ENCODE measurements at places on chromosomes 12 and 14.

DNA sequence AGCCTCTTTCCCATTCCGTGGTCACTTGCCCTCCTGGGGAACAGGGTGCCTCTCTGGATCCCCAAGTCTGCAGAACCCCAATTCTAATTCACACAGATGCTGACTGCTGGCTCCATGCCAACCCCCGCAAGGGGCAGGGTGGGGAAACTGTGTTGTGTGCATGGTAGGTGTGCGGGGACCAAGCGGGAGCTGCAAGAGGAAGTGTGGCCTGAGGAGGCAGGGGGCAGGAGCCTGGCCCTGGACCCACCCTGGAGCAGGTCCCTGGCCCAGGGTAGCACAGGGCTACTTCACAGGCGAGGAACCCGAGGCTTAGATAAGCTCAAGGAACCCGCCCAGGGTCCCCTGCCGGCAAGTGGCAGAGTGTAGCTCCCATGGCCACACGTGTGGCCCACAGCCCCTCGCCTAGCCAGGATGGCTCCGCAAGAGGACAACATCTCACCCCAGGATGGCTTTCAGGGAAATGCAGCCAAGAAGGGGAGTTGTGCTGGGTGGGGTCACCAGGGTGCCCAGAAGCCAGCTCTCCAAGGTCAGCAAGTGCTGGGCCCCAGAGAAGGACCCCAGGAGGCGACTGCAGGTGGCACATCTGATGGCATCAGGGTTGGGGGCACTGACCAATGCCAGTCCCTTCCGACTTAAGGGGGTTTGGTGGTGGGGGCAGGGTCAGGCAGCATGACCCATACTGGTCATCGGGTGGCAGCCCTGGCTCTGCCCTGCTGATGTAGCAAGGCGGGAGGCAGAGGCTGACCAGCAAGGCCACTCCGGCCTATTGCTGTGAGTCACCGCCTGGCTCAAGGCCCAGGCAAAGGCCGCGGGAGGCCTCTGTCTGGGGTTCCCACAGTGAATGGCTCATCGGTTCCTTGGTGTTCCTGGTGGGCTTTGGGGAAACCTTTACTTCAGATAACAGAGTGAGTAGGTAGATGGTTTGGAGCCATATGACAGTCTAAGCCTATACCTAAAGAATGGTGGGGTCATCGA lies 37.3 kb upstream of the EML1 start:
- DNase-seq = no peak

DNA sequence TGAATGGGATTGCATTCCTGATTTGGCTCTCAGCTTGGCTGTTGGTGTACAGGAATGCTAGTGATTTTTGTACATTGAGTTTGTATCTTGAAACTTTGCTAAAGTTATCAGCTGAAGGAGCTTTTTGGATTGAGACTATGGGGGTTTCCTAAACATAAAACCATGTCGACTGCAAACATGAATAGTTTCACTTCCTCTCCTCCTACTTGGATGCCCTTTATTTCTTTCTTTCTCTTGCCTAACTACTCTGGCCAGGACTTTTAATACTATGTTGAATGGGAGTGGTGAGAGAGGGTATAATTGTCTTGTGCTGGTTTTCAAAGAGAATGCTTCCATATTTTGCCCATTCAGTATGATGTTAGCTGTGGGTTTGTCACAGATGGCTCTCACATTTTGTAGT lies 141.5 kb downstream of the CEP83 start:
- no peak for DNase-seq

- no peak for DNase-seq
Measured at GRCh38 chr14:105255021-105255507, 6.7 kb downstream of the BTBD6 start.

DNA sequence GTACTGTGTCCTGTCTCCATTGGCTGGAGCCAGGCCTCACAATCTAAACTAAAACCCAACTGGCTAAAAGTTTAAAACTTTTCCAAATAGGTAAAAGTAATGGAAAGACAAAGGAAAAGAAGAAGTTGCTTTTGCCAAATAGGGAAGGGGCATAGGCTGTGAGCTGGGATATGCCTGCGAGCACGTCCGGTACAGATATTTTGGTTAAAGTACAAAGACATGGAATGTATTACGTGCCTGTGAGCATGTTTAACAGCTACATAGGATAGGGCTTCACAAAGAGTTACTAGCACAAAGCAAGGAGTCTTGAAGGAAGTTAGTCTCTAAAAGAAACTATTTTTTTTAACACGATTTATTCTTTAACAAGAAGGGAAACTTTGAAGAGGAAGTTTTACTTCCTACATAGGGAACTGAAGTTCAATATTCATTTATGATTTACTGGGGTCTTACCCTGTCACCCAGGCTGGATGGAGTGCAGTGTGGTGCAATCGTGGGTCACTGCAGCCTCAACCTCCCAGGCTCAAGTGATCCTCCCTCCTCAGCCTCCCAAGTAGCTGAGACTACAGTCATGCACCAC lies 41.9 kb upstream of the INF2 start:
- no peak for DNase-seq

DNA sequence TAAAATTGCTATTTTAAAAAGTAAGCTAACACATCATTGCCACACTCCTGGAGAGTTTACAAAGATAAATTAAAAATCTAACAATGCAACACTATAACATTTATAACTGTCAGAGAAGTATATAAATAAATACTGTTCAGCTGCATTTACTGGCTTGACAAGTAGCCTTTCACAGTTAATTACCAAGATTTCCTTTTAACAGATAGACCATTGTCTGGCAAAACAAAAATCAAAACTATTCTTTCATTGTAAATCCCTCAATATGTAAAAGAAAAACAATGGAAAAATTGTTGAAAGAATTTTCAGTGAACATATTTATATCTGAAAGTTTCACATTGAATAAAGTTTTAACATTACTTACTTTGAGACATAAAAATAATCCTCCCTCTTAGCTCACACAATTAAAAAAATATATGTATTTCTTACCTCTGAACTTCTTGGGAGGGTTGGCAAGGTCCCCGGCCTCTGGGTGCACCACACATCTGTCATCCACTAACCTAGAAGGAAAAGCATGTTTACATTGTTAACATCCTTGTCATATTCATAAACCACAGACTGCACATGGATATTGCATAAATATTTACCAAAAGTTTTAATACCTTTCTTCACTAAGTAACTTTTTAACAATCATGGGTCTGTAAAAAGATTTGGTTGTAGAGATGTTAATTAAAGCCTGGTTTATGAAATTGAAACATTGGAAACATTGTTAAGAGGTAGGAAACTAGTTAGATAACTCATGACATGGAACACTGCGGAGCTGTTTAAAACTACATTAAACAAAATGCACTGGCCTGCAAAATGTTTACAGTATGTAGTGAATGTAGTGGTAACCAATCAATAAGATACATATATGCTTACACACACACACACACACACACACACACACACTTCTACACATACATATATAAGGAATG lies 43.0 kb downstream of the ITPR2 start:
- DNase-seq = no peak

DNA sequence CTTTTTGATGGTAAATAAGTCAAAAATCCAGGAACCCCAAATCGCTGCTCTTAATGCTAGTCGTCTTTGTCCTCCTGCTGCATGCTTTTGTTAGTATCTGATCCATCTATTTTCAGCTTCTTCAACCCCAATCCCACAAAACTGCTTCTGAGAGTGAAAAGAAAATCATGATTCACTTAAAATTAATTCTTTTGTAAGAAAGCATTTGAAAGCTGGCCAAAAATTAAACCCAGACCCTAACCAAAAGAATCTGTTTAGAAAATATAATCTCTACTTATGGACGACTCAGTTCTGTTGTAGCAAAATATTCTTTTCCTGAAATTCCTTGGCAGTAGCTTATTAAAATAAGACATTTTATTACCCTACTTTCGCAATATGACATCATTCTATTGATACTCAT lies 443.6 kb upstream of the SYT1 start:
- no peak for DNase-seq

- no peak for DNase-seq
Measured at GRCh38 chr14:94485944-94486841, 10.2 kb upstream of the SERPINA9 start.

All from NCI-H1048 (cell line).